ENCODE measurements at places on chromosomes 3 and 15. TPM values are rescaled to one million over a fixed set of nuclear protein-coding genes. Genes with fewer than 3 reads are reported as not detected.

Gene GPR156
- under 0.01 TPM for total RNA-seq

Gene NUP210
- 0.33 TPM for total RNA-seq

Gene PSTPIP1
- 0.77 TPM for total RNA-seq

Gene MYO9A
- total RNA-seq, result 34.7 TPM

Gene GPR62
- total RNA-seq, result under 0.01 TPM

Gene CADM2
- total RNA-seq, result under 0.01 TPM

Gene MYD88
- total RNA-seq, result 10.3 TPM

Gene KCNMB2
- 0.17 TPM for total RNA-seq

Gene PLSCR5
- not detected for total RNA-seq

Gene SERPINI2
- total RNA-seq, result not detected

Gene ADCY5
- 0.51 TPM for total RNA-seq

Gene BFSP2
- total RNA-seq, result not detected

Gene DUOX1
- total RNA-seq, result not detected

Gene MST1R
- 1.5 TPM for total RNA-seq

Gene PPP1R14D
- not detected for total RNA-seq

Gene SLC28A2
- total RNA-seq, result not detected

Gene TM4SF18
- total RNA-seq, result not detected

Gene SH3GL3
- under 0.01 TPM for total RNA-seq

Gene IGSF10
- 45.9 TPM for total RNA-seq

Gene GMNC
- total RNA-seq, result under 0.01 TPM

Gene ADAMTSL3
- total RNA-seq, result 0.26 TPM

Gene RBMS3
- total RNA-seq, result 58.6 TPM

Gene SI
- total RNA-seq, result not detected

Gene TRIM42
- not detected for total RNA-seq

Gene GLDN
- 50.7 TPM for total RNA-seq

Gene RASGRP1
- not detected for total RNA-seq

Gene SAMD7
- total RNA-seq, result not detected

Gene PYDC2
- total RNA-seq, result not detected

Gene FETUB
- total RNA-seq, result not detected

Gene SCN11A
- under 0.01 TPM for total RNA-seq

Gene PLA1A
- 0.26 TPM for total RNA-seq

Gene OIP5
- total RNA-seq, result 2.0 TPM

Gene TMOD2
- 8.0 TPM for total RNA-seq
